Activated T-helper 1 cell treated with anti-CD3 and anti-CD28 coated beads, Interleukin-12 subunit alpha, Interleukin-12 subunit beta, Interleukin-2, Interleukin-4 antibody, amounts not matched to agents 30 ng/mL and 10 ng/mL and 1 ng/mL, durations not matched to agents 14 hours and 24 hours and 36 hours (primary cell): ENCODE measurements at places on chromosomes 2 and 18. TPM values are rescaled to one million over a fixed set of nuclear protein-coding genes. Genes with fewer than 3 reads are reported as not detected.

The CLIP4 gene
- 24.5 and 25.8 TPM in 2 replicates for total RNA-seq

The BCL11A gene
- not detected in 2 replicates for total RNA-seq

The C18orf32 gene
- total RNA-seq = 28.7 and 31.2 TPM in 2 replicates

The ABCA12 gene
- total RNA-seq = not detected in 2 replicates

The LAMA3 gene
- total RNA-seq = not detected in 2 replicates
